Right lung (tissue), 10 donors: ENCODE measurements at places on chromosomes 1 and 21.

GRCh38 chr1:161946071-161946987 lies 77.3 kb downstream of the OLFML2B start:
- no peak for DNase-seq

- no peak for DNase-seq
These were observed 49.8 kb downstream of the DDR2 start for GRCh38 chr1:162682013-162682419.

DNA sequence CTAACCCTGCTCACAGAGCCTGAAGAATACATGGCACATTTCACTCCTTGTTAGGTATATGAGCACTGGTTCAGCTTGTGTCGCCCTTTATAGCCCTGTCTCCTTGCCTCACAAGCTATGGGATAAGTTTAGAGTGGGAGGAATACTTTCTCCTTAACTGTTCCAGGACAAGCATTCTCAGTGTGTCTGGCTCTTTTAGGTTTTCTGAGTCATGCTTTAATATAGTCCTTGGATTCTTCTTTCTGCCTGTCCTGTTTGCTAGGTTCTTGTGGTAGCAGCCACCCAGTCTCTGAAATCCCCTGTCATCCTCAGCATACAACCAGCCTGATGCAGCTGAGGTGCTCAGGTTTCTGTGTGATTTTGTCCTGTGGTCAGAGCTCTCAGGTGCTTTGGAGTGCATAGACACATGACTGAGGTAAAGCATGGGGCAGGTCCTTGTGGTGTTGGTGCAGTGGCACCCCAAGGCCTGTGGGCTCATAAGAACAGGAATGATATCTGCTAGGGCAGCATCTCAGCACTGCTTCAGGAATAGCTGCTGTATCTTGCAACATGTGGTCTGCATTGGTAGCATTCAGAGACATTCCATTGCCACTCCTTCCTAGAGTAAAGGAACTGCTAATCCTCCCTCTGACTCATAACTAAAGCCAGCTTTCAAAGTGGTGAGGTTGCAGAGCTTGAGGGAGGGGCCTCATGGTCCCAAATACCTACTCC lies 14.2 kb upstream of the CASQ2 start:
- DNase-seq = no peak

- DNase-seq = no peak
These were observed 6.3 kb upstream of the CRYBG2 start for GRCh38 chr1:26359981-26360806.
